CD4-positive, alpha-beta T cell treated with Interleukin-2 at 100 ng/mL for 4 hours (primary cell): ENCODE measurements at places on chromosomes 3 and 15.

DNA sequence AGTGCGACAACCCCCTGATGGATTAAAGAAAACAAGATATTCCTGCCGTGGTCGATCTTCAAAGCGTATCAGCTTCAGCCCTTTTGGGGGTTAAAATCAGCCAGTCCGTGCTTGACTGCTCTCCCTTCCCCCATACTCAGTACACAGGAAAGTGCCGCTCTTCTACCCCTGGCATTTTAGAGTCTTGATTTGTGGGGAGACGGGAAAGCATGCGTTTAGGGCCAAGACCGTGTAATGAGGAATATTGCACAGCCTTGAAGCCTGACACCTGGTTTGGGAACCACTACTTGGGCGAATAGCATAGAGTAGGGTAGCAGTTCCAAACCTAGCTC is 540 bp upstream of the EDC3 start:
- DNase-seq = no peak

- no peak for DNase-seq
These were observed 375.3 kb downstream of the LPP start for GRCh38 chr3:188529228-188529627.

GRCh38 chr3:177282119-177282655 is 84.9 kb upstream of the TBL1XR1 start:
- DNase-seq = no peak

DNA sequence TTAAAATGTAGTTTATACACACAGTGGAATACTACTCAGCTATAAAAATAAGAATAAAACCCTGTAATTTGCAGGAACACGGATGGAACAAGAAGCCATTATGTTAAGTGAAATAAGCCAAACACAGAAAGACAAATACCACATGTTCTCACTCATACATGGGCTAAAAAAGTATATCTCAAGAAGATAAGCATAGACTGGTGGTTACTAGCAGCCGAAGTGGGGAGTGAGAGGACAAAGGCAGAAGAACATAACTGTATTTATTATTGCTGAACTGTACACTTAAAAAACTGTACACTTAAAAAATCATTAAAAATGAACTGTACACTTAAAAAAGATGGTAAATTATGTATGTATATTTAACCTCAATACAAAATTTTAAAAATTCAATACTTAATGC is 11.0 kb downstream of the UBE3A start:
- DNase-seq = no peak

DNA sequence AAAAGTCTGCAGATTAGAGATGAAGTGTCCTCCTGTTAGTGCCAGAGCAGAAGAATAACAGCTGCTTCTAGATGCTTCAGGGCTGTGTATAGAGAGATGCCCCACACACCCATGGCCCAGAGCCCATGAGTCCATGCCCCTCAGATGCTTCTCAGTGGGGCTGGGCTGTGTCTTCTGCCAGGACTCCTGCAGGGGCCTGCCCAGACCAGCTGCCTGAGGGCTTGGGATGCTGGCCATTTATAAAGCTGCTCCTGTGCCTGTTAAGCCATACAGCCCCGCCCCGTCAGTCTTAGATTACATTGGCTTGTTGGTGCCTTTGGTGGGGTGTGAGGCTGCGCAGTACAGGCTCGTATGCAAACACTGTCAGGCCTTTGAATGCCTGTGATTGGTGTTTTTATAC is 318.0 kb upstream of the CTDSPL start:
- DNase-seq = no peak

GRCh38 chr3:425079-425478 is 228.5 kb downstream of the CHL1 start:
- DNase-seq = no peak

- no peak for DNase-seq
These were observed 55.4 kb upstream of the SPPL2A start for GRCh38 chr15:50820808-50821382.

DNA sequence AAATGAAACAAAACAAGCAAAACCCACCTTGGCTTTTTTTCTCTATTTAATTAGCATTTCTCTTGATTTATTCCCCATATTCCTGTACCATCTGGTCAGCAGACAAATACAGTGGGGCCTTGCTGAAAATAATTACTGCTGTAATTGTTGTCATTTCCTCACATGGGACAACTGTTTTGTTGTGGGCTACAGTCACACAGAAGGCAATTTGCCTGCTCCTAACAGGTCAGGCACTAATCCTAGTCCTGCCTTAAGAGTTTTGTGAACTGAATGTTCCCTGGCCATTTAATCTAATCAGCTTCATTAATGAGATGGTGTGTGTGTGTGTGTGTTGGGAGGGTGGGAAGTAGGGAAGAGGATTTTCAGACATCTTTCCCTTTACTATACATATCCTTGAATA is 11.6 kb downstream of the TRPC1 start:
- no peak for DNase-seq

DNA sequence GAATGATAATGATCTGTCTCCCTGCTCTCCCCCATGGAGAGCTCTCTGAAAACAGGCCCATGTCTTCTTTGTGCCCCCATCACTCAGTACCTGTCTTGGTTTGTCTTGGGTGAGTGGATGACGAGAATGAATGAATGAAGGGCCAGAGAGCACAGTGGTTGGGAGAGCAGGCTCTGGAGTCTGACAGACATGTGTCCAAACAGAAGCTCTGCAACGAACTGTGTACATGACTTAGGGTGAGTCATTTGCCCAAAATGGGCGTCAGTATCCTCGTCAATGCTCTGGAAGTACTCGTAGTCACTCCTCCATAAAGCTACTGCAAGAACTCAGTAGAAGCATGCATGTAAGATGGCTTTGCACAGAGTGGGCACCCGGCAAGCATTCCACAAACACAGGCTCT is 170.2 kb upstream of the TLE3 start:
- DNase-seq = no peak

DNA sequence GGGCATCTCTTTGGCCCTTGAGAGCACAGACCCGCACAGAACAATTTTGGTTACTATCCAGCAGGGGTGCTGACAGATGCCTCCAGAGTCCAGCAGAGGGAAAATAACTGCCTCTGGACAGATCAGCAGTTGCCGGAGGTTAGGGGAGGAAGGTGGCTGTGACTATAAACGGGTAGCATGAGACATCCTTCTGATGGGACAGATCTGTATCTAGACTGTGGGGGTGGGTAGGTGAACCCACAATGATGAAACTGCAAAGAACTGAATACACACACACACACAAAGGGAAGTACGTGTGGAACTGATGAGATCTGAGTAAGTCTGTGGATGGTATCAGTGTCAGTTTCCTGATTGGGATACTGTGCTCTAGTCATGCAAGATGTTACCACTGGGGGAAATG is 21.2 kb downstream of the ADAMTS7 start:
- DNase-seq = no peak

DNA sequence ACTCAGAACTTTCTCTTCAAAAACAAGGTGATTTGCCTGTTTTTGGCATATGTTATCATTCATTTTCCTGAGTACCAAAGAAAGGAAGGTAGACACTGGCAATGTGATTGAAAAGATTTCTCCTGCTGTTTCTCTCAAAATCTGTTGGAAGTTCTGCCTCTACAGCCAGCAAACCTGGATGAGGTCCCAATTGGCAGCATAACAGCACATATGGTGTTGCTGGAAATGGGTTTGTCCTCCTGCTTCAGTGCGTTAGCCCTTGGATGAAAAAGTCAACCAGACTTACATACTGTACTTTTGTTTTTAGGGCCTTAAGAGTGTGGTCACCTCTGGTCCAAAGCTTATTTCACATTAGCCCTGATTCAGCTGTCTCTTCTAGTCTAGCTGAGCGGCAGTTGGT is 237.6 kb upstream of the MME start:
- no peak for DNase-seq

- DNase-seq = no peak
These were observed 105.3 kb upstream of the CHMP2B start for GRCh38 chr3:87121856-87122255.

GRCh38 chr3:125132815-125133214 is 77.0 kb upstream of the HEG1 start:
- no peak for DNase-seq

DNA sequence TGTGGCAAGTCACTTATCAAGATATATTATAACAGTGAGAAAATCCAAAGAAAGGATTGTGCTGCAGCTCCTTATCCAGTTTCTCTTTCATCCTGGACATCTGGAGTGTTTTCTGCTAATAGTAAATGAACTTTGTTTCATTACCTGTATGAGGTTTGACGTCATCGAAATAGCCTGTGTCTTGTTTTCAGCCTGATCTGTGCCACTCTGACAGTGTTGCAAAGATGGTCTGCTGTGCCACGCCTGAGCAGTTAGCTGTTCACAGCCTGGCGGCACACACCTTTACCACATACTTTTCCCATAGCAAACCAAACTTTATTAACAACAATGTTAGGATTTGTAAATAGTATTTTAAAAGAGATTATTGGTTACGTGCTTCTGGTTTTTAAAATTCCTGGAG is 34.0 kb downstream of the YEATS2 start:
- no peak for DNase-seq

GRCh38 chr3:8776406-8776805 is 7.0 kb upstream of the OXTR start:
- DNase-seq = no peak

DNA sequence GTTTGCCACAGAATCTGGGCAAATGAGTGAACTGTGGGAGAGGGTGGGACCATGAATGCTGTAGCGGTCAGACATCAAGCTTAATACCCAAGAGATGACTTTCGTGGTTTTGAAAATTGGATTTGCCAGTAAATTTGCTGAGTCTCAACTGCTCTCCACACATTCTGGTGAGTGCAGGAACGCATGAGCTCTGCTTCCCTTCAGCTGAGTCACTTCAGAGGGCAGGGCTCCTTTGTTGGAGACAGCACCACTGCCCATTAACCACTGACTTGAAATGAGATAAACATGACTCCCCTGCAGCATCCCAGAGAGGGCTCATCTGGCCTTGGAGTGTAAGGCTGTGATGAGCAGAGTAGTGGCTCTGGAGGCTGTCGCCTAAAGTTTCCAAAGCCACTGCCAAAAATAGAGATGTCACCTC is 22.6 kb downstream of the RARRES1 start:
- DNase-seq = no peak

DNA sequence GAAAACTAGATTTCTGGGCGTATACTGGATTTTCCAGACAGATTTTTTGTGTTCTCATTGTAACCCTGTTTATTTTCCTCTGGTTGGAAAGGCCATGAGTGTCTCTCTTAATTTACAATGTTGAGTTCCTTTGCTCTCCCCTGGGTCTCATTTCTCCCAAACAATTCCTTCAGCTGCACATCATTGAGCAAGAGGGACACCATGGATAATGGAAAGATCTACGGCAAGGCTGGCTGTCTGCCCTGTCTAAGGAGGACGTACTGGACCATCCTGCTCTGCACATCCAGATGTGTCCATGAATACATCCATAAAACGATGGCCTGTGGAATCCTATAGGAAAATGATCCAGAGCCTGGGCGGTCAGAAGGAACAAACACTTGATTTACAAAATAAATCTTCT is 258.1 kb upstream of the MCTP2 start:
- DNase-seq = no peak

DNA sequence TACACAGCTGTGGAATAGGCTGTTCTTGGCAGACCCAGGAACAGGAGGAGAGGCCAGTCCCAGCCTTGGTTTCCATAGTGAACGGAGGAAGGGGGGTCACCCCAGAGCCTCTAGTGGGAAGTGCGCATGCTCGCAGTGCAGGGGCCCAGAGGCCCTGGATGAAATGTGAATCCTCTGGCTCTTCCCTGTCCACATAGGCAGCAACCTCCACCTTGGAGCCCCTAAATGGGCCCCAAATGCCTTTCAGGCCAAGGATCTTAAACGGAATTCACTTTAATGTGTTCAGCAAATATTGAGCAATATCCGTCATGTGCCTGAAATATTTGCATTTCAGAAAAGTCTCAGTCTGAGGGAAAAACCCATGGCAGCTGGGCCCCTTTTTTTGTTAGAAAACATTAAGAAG is 3.3 kb upstream of the NDN start:
- no peak for DNase-seq

DNA sequence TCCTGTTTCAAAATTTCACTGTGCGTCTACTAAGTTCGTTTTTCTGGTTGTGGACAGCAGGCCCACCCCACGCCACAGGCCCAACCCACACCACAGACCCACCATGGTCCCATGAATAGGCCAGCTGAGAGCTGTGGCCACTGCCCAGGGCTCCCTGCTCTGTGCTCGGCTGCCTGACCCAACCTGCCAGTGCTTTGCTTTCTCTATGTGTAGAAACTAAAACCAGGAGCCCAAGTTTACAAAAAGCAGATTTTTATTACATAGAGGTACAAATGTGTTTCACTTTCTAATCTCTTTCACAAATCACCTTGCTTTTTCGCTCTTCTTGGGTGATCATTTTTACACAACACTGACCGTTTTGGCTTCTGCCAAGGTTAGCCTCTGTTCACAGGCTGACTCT is 69.1 kb downstream of the HERC2 start:
- no peak for DNase-seq

DNA sequence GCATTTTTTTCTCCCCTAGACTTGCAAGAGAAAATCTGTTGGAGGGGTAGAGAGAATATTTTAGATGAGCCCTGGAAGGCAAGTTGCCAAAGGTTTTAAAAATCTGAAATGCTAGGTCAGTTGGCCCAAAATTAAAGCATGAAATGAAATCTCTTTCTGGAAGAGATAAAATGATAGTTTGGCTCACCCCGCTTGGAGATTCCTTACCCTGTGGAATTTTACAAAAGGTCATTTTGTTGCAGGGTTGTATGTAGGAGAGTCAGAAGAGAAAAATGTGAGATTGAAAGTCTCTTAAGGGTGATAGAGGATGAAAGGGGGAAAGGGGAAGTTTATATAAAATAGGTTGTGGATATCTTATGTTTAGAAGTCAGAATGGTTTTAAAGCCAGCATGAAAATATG is 277.8 kb downstream of the CD47 start:
- DNase-seq = no peak

DNA sequence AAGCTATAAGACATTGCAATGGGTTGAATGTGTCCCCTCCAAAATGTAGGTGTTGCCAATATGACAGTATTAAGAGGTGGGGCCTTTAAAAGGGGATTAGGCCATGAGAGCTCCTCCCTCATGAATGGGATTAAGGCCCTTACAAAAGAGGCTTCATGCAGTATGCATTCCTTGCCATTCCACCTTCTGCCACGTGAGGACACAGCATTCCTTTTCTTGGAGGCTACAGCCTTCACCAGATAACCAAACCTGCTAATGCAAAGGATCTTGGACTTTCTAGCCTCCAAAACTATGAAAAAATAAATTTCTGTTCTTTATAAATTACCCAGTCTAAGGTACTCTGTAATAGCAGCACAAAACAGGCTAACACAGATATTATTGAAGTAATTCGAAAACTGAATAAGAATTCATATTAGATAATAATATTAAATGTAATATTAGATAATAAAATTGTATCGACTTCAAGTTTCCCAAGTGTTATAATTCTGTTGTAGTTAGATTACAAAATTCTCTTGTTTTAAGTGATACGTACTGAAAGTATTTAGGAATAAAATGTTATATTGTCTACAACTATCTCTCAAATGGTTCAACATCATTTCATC is 29.4 kb upstream of the ATP8B4 start:
- DNase-seq = no peak

GRCh38 chr3:81443958-81444357 is 317.5 kb downstream of the GBE1 start:
- no peak for DNase-seq
